CD4-positive, alpha-beta T cell treated with Interleukin-1 beta for 1 hour (primary cell): ENCODE measurements at places on chromosomes 6 and 20.

GRCh38 chr20:52922436-52922835 lies 49.7 kb upstream of the TSHZ2 start:
- DNase-seq = no peak

DNA sequence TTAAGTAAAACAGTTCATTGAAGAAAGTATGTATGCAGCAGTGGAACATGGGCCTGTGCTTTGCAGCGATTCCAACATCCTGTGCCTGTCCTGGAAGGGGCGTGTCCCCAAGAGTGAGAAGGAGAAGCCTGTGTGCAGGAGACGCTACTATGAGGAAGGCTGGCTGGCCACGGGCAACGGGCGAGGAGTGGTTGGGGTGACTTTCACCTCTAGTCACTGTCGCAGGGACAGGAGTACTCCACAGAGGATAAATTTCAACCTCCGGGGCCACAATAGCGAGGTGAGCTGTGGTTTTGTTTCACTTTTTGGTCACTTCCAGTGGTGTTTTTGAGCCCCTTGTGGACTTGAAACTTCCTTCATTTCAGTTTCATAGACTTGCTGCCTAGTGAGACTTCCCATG lies 1.7 kb downstream of the TULP4 start:
- DNase-seq = peak; percentile 31

DNA sequence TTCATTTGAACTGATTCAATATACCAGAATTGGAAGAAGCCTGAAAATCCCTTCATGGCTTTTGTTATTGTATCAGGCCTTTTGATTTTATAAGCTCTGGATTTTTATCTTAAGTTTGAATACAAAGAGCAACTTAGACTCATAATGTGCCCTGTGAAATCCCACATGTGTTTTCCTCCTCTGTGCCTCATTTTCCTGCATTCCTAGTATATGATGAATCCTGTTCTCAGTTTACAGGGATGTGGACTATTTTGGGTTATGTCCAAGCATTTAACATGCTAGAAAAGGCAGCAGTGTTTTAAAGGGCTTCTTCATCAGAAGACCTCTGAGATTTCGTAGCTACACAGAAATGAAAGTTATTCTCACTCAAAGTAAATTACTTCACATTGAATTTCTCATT lies 455.0 kb downstream of the RFPL4B start:
- DNase-seq = no peak

DNA sequence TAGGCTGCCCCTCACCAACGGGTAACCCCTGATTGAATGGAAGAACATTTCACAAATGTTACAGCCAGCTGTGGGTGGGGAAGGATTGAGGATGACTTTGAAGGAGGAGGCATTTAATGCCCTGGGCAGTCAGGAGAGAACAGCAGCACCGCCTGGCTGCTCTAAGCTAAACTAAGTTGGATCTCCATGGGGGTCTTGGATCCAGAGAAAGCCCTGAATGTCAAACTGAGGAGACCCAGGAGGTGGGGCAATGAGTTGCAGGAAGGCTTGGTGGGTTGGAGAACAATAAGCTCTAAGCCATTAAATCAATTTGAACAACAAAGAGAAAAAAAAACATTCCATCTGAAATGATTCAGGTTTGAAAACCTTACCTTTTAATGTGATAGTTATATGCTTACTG lies 35.4 kb downstream of the TMX4 start:
- no peak for DNase-seq

DNA sequence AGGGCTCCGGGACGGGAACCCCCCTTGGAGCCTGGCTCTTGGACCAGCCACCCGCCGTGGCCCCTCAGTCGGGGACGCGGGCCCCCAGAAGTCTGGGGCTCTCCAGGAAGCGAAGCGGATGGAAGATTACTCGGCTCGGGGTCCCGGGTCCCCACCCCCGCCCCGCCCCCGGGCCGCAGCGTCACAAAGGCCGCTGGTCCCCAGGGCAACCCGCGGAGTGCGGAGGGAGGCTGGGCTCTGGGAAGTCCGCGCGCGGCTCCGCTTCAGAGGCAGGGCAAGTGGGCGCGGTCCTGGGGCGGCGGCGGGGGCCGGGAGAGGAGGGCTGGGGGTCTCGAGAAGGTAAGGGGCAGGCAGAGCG lies at the start of gene FNDC11:
Gene FNDC11, plus strand, starts transcription at position 227 of the 358 bp plus-strand sequence. CDS start 1,505 bp downstream, outside the sequence.
- DNase-seq = peak; percentile 71

- DNase-seq = no peak
Observed at GRCh38 chr6:57255451-57256169, 33.5 kb upstream of the RAB23 start.

- no peak for DNase-seq
Observed at GRCh38 chr20:58003525-58003924, 224.9 kb downstream of the ANKRD60 start.

DNA sequence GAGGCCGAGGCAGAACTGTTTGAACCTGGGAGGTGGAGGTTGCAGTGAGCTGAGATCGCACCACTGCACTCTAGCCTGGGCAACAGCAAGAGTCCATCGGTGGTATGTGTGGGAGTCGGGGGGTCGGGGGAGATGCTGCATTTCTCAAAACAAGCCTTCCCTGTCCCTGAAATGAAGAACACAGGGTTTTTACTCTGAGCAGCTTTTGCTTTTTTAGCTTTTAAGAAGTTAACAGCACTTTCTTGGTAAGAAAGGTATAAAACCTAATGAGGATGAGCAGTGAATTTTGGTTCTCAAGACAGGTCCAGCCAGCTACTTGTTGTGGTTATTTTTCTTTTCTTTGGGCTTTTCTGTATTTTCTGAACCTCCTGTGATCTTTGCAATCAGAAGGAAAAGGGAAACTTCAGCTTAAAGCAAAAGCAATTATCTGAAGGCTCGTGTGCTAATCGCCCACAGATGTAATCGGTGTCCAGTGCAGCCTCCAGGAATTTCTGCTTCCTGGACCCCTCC lies 3.7 kb downstream of the RPL10A start:
- DNase-seq = no peak

GRCh38 chr6:13795041-13795750 lies 19.2 kb downstream of the MCUR1 start:
- DNase-seq = peak; percentile 72

DNA sequence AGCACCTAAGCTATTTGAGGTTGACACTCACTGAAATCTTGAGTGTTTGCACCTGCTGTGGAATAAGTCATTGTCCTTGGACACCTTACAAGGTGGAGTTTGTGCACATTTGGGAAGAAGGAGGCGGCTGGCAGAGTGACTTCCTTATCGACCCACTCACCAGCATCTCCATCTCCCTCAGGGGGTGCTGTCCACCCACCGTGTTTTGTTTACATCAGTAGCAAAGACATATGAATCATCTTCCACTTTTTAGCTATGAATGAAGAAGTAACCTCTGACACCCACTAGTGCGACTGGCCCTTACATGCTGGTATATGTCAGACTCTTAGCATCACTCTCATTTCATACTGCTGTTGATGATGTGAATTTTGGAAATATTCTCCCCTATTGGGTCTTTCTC lies 119.5 kb upstream of the SGK1 start:
- peak; percentile 18 for DNase-seq

DNA sequence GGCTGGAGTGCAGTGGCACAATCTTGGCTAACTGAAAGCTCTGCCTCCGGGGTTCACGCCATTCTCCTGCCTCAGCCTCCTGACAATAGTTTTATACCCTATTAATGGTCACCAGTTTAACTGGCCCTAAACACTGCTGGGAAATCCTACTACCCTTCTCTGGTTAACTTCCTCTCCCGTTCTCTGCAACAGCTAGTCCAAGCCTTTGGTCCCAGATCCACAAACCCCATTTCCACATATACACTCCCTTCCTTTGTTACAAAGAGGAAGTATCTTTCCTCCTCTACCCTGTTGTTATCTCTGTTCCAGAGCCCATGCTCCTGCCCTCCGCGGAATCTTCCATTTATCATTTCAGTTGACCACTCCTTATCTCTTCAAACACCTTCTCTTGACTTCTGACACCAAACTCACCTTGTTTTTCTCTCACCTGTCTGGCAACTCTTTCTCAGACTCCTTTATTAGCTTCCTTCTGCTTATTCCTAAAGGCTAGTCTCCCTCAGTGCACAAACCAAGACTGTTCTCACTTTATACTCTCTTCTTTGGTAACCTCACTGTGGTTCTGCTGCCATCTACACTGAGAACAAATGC lies 25.0 kb upstream of the TBC1D22B start:
- DNase-seq = no peak

DNA sequence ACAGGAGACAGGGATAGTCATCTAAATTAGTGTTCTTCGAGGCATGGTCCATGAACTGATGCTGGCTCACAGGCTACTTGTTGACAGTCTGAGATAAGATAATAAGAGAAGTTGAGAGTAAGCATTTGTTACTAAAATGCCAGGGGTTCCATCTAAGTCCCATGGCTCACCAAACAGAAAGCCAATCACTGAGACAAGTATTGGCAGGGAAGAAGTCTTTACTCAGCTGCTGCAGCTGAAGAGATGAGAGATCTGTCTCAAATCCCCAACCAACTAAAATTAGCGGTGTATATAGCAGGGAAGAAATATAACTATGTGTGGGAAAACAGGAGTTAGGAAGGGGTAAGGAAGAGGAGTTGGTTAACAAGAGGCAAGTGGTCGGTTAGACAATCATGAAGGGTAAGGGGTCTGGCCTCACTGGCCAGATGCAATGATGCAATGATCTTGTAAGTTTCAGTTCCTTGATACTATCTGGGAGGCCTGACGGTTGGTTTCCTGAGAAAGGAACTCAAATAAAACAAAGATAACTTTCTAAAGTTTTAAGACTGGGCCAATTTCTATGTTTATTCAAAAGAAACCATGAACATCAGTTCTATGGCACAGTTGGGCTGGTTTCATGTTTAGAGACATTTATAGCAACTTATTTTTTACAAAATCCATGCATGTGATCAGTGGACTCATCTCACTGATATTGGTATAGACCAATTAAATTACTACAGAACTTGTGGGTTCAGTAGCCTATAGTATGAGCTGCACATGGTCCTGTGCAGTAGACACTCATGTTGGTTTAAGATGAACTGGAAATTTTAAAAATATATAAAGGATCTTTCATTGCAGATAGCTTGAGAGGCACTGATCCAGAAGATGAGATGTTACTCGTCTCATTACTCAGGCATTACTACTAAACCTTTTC lies 9.9 kb upstream of the HEBP2 start:
- DNase-seq = no peak

- no peak for DNase-seq
Observed at GRCh38 chr6:20879526-20879925, 345.3 kb downstream of the CDKAL1 start.

DNA sequence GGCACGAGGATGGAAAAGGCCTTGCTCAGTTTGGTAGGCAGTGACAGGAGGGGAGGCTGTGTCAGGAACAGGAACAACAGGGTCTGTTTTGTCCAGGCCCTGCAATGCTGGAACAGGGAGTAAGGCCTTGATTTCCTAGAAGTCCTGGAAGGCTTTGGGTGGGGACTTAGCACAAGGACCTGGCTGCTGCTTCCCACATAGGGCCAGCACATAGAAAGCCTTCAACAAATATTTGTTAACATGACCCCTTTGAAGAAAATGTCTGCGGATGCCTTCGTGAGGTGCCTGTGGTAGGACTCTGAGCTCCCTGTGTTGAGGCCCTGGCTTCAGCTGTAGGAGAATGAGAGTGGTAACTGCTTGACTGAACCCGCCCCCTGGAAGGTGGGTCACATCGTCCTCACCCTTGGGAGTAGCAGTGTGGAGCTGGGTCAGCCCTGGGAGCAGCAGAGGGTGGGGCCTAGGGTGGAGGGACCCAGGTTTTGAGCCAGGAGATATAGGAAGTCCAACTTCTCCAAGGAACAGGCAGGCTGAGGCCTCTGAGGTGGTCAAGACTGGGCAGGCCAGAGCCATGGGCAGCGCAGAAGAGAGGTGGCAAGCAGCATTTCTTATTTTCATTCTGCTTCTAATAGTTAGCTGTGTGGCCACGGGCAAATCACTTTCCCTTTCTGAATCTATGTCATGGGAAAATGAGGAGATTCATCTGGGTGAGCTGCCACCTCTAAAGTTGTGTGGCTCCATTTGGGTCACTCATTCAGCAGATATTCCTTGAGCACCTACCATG lies 50.0 kb downstream of the CNBD2 start:
- DNase-seq = no peak

DNA sequence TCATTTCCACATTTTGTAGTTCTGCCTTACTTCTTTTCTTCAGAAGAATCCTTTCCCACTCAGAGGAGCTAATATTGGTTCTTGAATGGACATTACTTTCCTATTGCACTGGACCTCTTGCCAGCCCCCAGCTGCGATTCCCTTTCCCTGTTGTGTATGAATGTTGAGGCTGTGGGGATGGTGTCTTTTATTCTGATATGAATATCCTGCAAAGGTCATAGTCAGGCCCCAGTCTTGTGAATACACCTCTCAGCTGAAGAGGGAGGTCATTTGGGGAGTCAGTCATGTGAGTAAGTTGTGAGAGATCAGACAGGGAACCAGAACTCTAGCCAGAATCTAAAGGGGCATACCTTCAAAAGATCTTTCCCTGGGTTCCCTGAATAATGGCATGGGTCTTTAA lies 32.6 kb upstream of the OSTM1 start:
- no peak for DNase-seq

DNA sequence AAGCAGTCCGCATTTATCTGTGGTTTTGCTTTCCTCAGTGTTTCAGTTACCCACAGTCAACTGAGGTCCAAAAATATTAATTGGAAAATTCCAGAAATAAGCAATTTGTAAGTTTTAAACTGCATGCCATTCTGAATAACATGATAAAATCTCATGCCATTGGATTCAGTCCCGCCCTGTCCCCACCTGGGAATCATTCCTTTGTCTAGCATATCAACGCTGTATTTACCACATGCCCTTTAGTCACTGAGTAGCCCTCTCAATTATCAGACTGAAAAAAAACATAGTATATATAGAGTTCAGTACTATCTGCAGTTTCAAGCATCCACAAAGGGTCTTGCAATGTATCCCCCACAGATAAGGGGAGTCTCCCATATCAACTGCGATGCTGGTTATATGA lies 17.1 kb downstream of the RANBP9 start:
- DNase-seq = no peak

GRCh38 chr6:56497240-56497639 lies 145.4 kb downstream of the DST start:
- DNase-seq = no peak

- no peak for DNase-seq
Observed at GRCh38 chr6:80098392-80098791, 8.1 kb upstream of the BCKDHB start.

DNA sequence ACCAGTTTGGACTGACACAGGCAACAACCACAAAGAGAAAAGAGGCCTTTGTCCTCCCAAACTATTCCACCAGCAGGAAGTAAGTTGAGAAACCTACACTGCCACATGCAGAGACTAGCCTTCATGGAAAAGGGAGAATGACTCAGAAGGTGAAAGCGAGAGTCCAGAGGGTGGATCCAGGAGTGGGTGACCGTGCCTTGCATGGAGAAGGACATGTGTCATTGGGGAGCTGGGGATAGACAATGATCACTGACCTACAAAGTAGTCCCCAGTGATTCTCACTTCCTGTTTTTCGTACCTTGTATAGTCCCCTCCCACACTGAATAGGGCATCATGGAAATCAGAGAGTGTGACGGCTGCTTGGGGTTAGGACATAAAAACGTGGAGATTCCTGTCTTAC lies 91.9 kb downstream of the MYLK4 start:
- peak; percentile 25 for DNase-seq

DNA sequence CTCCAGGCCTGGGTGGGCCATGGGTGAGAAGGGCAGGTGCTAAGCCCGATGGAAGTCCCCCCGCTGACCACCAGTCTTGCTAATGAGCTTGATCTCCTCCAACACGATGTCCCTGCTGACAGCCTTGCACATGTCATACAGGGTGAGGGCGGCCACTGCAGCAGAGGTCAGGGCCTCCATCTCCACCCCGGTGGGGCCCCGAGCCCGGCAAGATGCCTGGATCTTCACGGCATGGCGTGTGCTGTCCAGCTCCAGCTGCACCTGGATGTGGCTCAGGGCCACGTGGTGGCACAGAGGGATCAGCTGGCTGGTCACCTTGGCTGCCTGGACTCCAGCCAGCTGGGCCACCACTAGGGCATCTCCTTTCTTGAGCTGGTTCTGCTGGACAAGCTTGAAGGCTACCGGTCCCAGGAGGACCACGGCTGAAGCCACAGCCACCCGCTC lies 27.9 kb downstream of the MOCS1 start:
- no peak for DNase-seq
